ENCODE measurements at places on chromosomes 1 and 21.

- no peaks in the 10 kb centered on the region for H3K27me3 ChIP-seq
- no peaks in the 10 kb centered on the region for H3K4me1 ChIP-seq
- H3K4me3 ChIP-seq, result no peak overlapping the region
- H3K27ac ChIP-seq, result no peak overlapping the region
- no peak for DNase-seq
Observed at GRCh38 chr1:162756523-162756922, 34.0 kb upstream of the HSD17B7 start.

DNA sequence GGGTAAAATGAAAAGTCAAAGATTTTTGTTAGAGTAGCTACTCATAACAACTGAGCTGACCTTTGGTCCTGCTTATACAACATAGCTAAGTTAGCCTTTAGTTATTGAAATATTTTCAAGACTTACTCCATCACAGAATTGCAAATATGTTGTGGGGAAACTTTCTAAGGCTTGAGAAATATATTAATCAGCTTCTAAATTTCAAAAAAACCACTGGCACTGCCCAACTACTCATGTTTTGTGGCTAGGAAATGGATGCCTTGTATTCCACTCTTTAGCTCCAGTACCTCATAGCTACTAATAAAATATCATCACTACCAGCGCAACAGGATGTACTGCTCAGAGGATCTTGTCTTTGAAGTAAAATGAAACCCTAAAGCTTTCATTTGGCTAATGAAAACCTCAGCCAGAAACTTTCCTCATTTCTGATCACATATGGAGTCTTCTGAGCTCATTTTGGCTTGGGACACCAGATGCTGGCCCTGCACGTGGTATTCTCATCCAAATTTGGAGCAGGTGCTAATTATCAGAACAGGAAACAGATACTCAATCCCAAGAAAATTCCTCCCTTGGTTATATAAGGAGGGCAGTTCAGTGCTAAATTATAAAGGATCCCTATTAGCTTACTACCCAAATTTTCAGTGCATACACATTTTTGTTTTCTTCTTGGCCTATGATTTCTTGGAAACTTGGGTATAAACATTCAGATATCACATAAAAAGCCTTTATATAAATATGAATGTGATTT is 690.7 kb downstream of the ADGRL2 start:
- H3K27ac ChIP-seq, result no peak overlapping the region
- H3K4me1 ChIP-seq, result no peaks in the 10 kb centered on the region
- DNase-seq, result no peak
- no peaks in the 10 kb centered on the region for H3K36me3 ChIP-seq
- H3K27me3 ChIP-seq, result no peaks in the 10 kb centered on the region
- no peak overlapping the region for H3K4me3 ChIP-seq

GRCh38 chr1:168088511-168089325 is 48.0 kb downstream of the GPR161 start:
- DNase-seq, result no peak
- no peaks in the 10 kb centered on the region for H3K36me3 ChIP-seq
- no peak overlapping the region for H3K27ac ChIP-seq
- peaks cover 38% of the 10 kb centered on the region for H3K4me1 ChIP-seq
- no peaks in the 10 kb centered on the region for H3K27me3 ChIP-seq
- no peak overlapping the region for H3K4me3 ChIP-seq

- no peak overlapping the region for H3K27ac ChIP-seq
- peak; percentile 58 for DNase-seq
- H3K27me3 ChIP-seq, result no peaks in the 10 kb centered on the region
- no peaks in the 10 kb centered on the region for H3K36me3 ChIP-seq
Observed at GRCh38 chr1:153793973-153794615, 18.9 kb downstream of the SLC27A3 start.

DNA sequence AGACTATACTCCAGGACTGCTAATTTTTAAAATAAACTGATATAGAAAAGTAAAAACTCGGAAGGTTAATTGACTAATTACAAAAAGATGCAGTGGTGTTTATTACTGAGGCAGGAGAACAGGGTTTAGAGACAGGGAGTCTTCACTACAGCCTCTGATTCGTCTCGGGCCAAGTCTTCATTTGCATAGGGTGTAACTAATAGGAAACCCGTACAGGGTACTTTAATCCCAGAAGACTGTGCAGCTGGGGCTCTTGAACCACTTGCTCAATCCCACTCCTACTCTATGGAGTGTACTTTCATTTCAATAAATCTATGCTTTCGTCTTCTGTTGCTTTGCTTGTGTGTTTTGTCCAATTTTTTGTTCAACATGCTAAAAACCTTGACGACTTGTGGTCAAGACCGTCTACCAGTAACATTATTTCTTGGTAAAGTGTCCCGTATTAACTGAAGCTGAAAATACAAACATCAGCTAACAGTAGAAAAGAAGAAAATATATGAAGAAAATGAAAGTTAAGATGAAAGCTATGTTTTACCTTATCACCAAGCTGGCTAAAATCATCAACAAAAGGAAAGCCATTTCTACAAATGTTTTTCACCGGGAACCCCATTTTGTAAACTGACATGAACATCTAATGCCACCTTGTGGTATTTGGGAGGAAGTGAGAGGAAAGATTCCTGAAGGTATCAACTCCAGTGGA is 8.0 kb downstream of the SDHB start:
- DNase-seq, result no peak
- H3K4me3 ChIP-seq, result no peak overlapping the region
- H3K27ac ChIP-seq, result no peak overlapping the region
- H3K4me1 ChIP-seq, result peaks cover 12% of the 10 kb centered on the region
- peaks cover 66% of the 10 kb centered on the region for H3K36me3 ChIP-seq

- H3K4me3 ChIP-seq, result no peak overlapping the region
- no peak for DNase-seq
- no peaks in the 10 kb centered on the region for H3K4me1 ChIP-seq
- no peaks in the 10 kb centered on the region for H3K27me3 ChIP-seq
- no peaks in the 10 kb centered on the region for H3K36me3 ChIP-seq
Observed at GRCh38 chr1:110163591-110163990, 13.3 kb downstream of the SLC6A17 start.

- DNase-seq, result no peak
- no peaks in the 10 kb centered on the region for H3K4me1 ChIP-seq
- no peaks in the 10 kb centered on the region for H3K27me3 ChIP-seq
Observed at GRCh38 chr1:47779613-47780012, 217.6 kb downstream of the TRABD2B start.
